ENCODE measurements at places on chromosomes 4 and X. TPM values are rescaled to one million over a fixed set of nuclear protein-coding genes. Genes with fewer than 3 reads are reported as not detected.

DNA sequence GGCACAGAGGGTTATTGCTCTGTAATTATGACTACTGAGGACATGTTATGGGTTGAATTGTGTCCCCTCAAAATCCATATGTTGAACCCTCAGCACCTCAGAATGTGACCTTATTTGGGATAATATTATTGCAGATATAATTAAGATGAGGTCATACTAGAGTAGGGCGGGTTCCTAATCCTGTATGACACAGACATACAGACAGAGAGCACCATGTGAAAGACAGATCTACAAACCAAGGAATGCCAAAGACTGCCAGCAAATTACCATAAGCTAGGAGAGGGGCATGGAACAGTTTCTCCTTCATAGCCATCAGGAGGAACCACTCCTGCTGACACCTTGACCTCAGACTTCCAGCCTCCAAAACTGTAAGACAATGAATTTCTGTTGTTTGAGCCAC lies 115.2 kb upstream of the OTUD4 start:
- H3K27ac ChIP-seq = no peak overlapping the region
- DNase-seq = no peak
- H3K27me3 ChIP-seq = no peaks in the 10 kb centered on the region
- H3K4me3 ChIP-seq = no peak overlapping the region
- no peaks in the 10 kb centered on the region for H3K4me1 ChIP-seq

The NXF2 gene
- not detected for polyA plus RNA-seq

- H3K36me3 ChIP-seq = no peaks in the 10 kb centered on the region
- H3K4me1 ChIP-seq = no peaks in the 10 kb centered on the region
- no peak for DNase-seq
- no peaks in the 10 kb centered on the region for H3K27me3 ChIP-seq
Measured at GRCh38 chrX:10356979-10357378, 200.2 kb downstream of the CLCN4 start.

The SHROOM2 gene
- polyA plus RNA-seq = 7.6 TPM

DNA sequence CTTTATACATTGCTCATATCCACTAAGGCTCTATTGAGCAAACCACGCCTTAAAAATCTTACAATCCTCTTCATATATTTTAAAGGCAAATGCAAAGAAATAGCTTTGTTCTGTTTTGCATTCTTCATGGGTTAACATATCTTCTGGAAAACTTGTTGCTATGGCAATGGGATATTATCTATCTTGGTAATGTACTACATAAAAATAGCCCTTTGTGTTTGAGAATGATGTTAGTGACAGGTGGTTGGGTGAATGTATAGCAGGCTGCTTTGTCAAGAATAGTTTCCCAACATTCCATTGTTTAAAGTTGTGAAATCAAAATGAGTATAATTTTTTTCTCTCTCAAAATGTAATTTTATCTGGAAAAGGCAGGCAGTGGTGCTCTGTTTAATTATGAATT lies 16.8 kb downstream of the REPS2 start:
- no peaks in the 10 kb centered on the region for H3K4me1 ChIP-seq
- no peaks in the 10 kb centered on the region for H3K27me3 ChIP-seq
- no peak for DNase-seq
- H3K36me3 ChIP-seq = no peaks in the 10 kb centered on the region
- no peak overlapping the region for H3K4me3 ChIP-seq

GRCh38 chr4:17664755-17665154 lies 50.3 kb downstream of the MED28 start:
- H3K4me1 ChIP-seq = no peaks in the 10 kb centered on the region
- no peak for DNase-seq
- H3K4me3 ChIP-seq = no peak overlapping the region

GRCh38 chr4:575281-576141 lies 584 bp downstream of the TMEM271 start:
- H3K4me1 ChIP-seq = peaks cover 1% of the 10 kb centered on the region
- H3K36me3 ChIP-seq = no peaks in the 10 kb centered on the region
- H3K27me3 ChIP-seq = no peaks in the 10 kb centered on the region
- no peak overlapping the region for H3K27ac ChIP-seq
- no peak overlapping the region for H3K4me3 ChIP-seq

DNA sequence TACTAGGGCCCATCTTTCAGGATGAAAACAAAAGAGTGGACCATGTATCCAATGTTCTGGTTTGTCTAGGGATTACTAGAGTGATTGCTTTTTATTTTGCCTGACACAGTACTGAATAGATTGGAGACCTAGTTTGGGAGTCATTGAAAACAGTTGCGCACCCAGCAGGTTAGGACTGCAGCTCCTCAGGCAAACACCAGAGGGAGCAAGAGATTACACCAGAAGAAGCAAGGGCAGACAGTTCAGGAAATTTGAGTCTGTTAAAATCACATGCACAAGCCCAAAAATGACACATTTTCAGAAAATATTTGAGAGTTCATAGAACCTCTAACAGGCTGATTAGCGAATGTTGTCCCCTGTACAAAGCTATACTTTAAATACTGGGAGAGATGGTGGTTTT lies 55.6 kb downstream of the CYLC1 start:
- no peak overlapping the region for H3K4me3 ChIP-seq
- no peak overlapping the region for H3K27ac ChIP-seq
- no peak for DNase-seq

The LUZP4 gene
- polyA plus RNA-seq = not detected

The FBXO8 gene
- polyA plus RNA-seq = 19.0 TPM

DNA sequence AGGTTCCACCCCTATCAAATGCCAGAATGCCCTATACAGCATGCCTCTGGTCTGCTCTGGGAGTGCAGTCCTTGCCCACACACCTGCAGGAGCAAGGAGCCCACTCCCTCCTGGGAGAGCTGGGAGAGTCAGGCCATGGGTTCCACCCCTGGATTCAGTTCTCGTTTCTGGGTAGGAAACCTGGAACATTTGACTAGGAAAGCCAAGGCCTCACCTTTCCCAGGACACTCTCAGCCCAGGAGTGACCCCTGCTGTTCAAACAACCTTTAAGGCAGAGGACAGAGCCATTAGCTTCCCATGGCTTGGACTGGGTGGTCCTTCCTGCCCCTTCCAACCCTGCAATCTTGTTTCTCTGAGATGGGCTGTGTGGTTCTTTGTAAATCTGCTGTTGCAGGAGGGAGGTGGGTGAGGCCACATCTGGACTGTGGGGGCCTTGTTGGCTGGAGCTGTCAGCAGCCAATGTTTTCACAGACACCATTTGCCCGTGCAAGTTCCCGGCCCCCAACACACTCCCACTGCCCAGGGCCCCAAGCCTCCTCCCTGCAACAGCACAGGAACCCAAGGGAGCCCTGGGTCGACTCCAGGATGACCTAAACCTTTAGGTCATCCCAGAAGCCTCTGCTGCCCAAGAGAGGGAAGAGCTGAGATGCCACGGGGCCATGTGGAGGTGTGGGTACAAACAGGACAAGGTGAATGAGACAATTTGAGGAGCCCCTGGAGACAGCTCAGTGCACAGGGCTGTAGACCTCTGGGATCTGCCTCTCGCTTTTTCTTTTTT lies 104.4 kb downstream of the PJA1 start:
- no peak overlapping the region for H3K27ac ChIP-seq
- H3K27me3 ChIP-seq = no peaks in the 10 kb centered on the region
- no peaks in the 10 kb centered on the region for H3K36me3 ChIP-seq
- H3K4me3 ChIP-seq = no peak overlapping the region
- DNase-seq = peak; percentile 35
- H3K4me1 ChIP-seq = no peaks in the 10 kb centered on the region

GRCh38 chr4:101706535-101707057 lies 83.9 kb upstream of the BANK1 start:
- no peaks in the 10 kb centered on the region for H3K27me3 ChIP-seq
- no peaks in the 10 kb centered on the region for H3K4me1 ChIP-seq
- H3K4me3 ChIP-seq = no peak overlapping the region
- no peak for DNase-seq
- H3K27ac ChIP-seq = no peak overlapping the region
